NCI-H1048 (cell line): ENCODE measurements at places on chromosomes 2 and 18.

DNA sequence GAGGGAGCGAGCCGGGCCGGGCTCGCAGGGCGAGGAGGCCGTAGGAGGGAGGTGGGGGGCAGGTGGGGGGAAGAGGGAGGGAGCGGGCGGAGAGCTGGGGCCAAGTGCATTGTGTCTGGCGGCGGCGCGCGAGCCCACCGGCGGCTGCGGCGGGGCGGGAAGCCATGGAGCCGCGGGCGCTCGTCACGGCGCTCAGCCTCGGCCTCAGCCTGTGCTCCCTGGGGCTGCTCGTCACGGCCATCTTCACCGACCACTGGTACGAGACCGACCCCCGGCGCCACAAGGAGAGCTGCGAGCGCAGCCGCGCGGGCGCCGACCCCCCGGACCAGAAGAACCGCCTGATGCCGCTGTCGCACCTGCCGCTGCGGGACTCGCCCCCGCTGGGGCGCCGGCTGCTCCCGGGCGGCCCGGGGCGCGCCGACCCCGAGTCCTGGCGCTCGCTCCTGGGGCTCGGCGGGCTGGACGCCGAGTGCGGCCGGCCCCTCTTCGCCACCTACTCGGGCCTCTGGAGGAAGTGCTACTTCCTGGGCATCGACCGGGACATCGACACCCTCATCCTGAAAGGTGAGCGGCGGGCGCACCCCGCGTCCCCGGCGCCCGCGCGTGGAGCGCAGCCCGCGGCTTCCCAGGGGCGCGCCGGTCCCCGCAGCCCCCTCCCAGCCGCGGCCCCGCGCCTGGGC lies at the start of gene TMEM178A:
TSS of gene TMEM178A (plus strand) at position 107 of the 680 bp plus-strand sequence. CDS start at position 165, 58 bp downstream.
- no peak for DNase-seq

- DNase-seq, result no peak
Observed at GRCh38 chr2:109340381-109340780, 211.4 kb downstream of the SH3RF3 start.

- peak; percentile 19 for DNase-seq
Observed at GRCh38 chr18:26468931-26469340, 79.4 kb downstream of the KCTD1 start.

DNA sequence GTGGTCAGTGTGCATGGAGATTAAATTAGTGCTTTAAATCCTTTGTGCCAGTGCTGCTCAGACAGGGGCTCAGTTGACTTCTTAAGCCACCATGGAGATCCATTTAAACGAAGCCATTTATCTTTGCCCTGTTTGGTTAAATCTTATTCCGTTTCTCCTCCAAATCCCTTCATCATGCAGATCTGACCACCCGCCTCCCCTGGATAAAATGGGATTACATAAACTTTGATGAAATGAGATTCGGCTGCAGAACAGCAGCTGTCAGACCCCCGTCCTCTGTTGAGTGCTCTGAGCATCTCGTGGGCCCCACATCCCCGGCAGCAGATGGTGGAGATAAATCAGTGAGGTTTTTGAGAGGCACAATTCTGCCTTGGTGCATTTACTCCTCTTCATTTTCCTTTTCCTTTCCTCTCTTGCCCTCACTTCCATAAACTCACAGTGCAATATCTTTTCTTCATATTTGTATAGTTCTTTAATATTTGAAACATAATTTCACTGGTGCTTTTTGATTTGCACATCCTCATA lies 84.4 kb upstream of the TWIST2 start:
- DNase-seq, result no peak

GRCh38 chr2:120490091-120490798 lies 144.3 kb downstream of the INHBB start:
- no peak for DNase-seq

GRCh38 chr2:201150454-201151020 lies 32.4 kb upstream of the CASP10 start:
- no peak for DNase-seq

DNA sequence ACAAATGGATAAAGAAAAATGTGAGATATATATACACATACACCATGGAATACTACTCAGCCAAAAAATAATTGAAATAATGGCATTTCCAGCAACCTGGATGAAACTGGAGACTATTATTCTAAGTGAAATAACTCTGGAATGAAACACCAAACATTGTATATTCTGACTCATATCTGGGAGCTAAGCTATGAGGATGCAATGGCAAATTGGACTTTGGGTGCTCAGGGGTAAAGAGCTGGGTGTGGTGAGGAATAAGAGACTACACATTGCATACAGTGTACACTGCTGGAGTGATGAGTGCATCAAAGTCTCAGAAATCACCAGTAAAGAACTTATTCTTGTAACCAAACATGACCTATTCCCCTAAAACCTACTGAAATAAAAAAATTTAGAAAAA lies 636.0 kb upstream of the LRATD1 start:
- no peak for DNase-seq

DNA sequence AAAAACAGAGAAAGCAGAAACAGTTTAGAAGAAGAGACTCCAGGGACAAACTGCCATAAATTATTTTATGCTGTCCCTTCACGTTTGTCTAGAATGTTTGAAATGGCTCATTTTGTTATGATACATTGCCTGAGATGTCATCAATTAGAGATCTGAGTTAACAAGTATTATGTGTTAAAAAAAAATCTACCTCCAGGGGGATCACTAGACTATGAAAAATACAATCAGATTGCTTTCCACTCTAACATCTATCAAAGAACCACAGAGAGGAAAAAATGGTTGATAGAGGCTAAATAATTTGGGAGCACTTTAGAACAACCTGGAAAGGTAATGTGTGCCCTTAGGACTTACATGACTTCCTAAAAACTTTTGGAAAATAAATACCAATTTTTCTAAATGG lies 103.8 kb upstream of the CCDC150 start:
- no peak for DNase-seq

DNA sequence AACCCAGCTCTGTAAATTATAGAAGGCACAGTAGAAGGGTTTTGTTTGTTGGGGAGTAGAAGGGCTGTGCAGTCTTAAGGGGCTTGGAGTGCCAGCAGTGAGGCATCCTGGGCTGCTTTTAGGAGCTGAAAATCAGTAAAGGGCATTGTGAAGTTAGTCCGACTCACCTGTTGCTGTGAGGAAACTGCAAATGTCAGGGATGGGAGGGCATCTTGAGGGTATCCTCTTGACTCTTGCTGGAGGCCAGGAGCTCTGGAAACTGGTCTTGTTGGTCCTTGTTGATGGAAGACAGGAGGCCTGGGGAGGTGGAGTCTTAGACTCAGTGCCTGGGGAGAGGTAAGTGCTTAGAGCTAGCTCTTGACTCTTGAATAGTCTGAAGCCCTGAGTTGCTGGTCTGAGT lies 14.1 kb downstream of the CEP192 start:
- no peak for DNase-seq

- no peak for DNase-seq
Observed at GRCh38 chr2:183919926-183920325, 678.4 kb upstream of the ZNF804A start.

DNA sequence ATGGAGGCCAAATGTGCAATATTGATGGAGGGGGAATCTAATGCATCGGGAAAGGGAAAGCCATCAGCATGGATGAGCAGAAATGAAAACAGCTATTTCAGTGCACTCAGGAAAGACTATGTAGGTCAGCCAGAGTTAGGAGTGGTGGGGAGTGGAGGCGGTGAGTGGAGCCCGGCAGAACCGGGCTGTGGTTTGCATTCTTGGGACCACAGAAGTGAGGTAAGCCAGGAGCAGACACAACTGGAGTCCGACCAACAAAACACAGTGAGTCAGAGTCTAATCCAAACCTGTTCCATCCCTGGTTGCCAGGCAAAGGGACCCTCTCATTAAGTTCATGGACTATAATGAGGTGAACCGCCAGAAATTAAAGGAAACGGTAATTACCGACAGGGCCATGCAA lies 61.1 kb upstream of the RAB12 start:
- no peak for DNase-seq

DNA sequence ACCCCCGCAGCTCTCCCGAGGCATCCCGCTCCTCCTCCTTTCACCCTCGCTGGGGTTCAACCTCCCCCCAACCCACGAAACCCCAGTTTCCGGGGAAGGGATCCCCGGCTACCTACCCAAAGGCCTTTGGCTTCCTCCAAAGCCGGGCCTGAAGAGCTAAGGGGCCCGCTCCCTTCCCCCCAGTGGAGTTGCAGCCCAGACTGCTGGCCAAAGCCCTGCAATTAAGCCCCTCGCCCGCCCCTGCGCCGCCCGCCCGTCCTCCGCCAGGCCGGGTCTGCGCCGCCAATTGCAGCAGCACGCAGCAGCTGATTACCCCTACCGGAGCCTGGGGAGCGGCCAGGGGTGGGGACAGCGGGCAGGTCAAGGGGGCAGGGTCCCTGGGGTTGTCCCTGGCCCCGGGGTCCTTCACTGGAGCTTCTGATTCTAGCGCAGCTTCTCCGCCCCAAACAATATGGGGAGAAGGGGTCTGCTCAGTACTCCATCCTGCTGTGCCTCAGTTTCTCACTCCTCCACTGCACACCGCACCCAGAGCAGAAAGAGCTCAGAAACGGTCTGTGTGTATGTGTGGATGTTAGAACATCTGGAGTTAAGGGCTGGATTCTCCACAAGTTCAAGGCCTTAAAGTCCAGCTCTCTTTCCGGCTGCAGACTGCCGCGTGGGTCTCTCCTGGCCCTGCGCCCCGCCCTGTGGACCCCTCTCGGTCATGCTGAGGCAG lies 16.9 kb downstream of the WNT10A start:
- no peak for DNase-seq

DNA sequence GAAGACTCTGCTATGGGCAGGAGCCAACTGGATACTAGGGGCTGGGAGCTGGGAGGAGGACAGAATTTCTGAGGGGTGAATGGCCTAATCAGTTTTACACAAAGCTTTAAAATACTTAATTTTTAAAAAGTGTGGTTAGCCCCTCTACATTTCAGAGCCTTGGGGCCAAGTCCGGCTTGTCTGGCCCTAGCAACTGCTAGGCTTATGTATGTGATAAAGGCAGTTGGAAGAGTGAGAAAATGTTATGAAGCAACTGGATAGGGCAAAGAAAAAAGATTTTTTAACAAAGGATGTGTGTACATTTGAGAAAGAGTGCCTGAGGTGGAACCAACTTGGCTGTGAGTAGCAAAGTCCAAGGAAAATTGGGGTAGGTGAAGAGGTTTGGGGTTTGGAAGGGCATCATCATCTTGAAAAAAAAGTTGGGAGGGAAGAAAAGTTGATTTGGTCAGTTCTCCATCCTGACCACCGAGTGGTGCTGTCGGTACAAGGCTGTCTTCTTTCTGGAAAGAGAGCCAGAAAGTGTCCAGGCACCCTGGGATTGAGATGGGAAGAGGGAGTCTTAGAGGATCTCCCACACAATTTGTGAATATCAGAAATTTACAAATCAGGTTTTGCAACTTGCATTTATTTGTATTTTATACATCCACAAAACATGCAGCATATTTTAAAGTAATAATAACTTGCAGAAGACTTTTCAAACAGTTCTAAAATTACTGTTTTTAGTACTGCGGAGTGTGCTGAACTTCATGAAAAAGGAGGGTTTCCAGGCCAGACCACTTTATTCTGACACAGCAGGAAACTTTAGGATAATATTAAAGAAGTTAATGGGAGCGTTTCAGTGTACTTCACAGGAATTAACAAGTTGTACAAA lies 10.5 kb upstream of the CDK15 start:
- no peak for DNase-seq

DNA sequence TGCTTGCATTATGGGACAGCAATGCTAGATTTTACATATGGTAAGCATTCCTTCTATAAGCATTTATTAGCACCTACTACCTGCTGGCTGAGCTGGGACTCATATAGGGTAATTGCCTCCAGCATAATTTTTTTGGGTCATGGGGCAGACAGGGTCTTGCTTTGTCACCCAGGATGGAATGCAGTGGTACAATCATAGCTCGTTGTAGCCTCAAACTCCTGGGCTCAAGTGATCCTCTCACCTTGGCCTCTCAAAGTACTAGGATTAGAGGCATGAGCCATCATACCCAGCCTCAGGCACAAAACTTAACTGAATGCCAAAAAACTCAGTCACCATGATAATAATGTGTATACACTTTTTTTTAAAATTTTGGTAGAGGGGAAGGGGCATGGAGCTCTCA lies 35.3 kb downstream of the TMEM237 start:
- no peak for DNase-seq

- DNase-seq, result no peak
Observed at GRCh38 chr2:60806988-60807681, 51.1 kb downstream of the PAPOLG start.

DNA sequence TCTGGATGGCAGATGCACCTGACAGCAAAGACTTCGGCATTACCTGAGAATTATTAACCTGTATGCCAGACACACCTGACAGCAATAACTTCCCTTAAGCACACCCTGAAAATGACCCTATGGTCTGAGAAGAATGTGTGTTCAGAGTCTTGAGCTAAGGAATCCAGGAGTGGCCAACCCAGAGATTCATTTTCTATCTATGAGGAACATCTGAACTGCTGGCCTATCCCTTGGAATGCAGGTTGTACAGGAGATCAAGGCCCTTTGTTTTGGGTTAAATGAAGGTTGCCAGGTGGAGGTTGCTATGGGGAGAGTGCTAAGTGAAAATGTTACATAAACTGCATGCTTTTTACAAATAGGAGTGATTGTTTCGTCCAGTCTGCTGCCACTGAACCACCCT lies 200.9 kb upstream of the MEIS1 start:
- DNase-seq, result no peak

DNA sequence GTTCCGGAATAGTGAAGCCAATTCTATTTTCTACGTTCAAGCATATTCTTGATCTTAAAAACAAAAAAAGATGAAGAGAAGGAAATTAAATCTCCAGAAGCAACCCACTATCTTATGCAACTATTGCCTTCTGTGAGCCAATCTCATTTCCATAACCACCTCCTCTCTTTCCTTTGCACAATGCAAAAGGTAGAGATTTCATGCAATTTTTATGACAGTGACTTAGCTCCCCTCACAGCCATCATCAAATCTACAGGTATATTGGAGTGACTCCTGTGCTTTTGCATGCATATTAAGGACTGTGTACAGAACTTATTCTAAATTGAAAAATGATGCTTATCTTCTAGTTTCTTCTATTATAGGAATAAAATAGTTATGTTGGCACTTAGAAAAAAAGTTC lies 191.8 kb downstream of the DCC start:
- DNase-seq, result no peak

DNA sequence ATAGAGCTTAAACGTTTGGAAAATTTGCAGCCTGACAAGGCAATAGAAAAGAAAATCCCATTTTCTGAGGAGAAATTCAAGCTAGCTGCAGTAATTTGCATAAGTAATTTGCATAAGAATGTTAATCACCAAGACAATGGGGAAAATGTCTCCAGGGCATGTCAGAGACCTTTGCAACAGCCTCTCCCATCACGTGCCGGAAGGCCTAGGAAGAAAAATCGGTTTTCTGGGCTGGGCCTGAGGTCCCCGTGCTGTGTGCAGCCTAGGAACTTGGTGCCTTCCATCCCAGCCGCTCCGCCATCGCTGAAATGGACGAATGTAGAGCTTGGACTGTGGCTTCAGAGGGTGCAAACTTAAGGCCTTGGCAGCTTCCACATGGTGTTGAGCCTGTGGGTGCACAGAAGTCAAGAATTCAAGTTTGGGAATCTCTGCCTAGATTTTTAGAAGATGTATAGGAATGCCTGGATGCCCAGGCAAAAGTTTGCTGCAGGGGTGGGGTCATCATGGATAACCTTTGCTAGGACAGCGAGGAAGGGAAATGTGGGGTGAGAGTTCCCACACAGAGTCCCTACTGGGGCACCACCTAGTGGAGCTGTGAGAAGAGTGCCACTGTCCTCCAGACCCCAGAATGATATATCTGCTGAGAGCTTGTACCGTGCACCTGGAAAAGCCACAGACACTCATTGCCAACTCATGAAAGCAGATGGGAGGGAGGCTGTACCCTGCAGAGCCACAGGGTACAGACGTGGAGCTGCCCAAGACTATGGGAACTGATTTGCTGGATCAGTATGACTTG lies 164.6 kb downstream of the GULP1 start:
- DNase-seq, result no peak

GRCh38 chr2:88481691-88482336 lies 29.3 kb upstream of the FOXI3 start:
- no peak for DNase-seq
